Non-pigmented ciliary epithelial cell (primary cell): ENCODE measurements at places on chromosomes 12 and 14.

GRCh38 chr12:22799503-22799902, 174.5 kb downstream of the ETNK1 start:
- no peak for DNase-seq

GRCh38 chr12:6135071-6135470, 10.6 kb upstream of the VWF start:
- DNase-seq: no peak

- no peak for DNase-seq
Measured at GRCh38 chr14:94853920-94854319, 84.0 kb upstream of the GSC start.

DNA sequence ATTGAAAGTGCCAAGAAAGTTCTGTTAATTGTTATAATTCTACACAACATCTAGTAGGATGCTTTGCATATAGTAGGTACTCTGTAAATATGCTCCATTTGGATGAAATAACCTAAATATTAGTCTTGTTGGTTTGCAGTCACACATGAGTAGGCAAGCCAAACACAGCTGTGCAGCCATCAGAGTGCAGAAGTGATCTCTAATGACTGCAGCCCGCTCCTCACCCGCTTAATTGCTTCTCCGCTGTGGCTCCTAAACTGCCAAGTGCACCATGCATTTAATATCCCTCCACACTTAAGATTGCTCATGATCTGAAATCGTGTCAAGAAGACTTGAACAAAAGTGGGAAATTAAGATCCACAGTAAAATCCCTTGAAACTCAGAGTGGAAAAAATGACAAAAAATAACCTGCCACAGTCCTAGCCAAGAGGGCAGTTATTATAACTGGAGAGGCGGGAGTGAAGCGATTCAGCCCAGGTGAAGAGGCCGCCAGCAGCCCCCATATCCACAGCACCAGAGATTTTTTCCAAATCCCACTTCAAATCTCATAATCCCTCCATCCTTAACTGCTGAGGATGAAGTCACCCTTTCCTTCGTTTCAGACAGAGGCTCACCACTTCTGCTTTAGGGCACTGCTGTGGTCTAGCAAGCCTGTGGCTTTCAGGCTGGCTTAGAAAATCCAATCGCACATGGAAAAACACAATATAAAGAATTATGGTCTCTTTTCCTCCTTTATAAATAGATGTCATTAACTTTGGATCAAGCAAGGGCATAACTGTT, 69.5 kb downstream of the TMEM30B start:
- DNase-seq: no peak

DNA sequence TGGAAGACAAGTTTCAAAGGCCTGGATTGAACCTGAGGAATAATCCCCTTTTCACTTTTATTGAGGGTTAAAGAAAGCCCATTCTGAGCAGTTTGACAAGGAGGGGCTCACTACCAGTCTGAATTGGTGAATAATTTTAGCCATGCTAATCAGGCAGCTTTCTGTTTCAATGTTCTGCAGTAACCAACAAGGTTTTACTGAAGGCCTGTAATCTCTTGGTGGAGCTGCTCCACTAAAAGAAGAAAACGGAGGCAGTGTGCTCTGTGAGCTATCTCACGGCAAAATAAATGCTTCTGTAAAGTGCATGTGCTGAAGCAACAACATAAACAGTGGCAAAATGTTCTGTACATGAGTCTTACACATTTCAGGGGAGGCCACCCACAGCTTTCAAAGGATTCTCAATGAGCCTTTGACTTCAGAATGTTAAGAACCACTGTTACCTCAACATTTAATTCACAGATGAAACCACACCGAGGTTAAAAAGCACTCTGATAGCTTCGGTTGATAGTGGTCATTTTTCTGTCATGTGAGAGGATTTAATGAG, 111.2 kb downstream of the LRIG3 start:
- DNase-seq: peak; percentile 13

GRCh38 chr12:67305544-67305943, 36.4 kb downstream of the CAND1 start:
- DNase-seq: no peak

GRCh38 chr14:21095430-21096205, 2.8 kb downstream of the ZNF219 start:
- DNase-seq: no peak

GRCh38 chr12:47276621-47277309, 197.0 kb upstream of the AMIGO2 start:
- no peak for DNase-seq

GRCh38 chr14:76424359-76424758, 48.4 kb downstream of the ESRRB start:
- DNase-seq: no peak

DNA sequence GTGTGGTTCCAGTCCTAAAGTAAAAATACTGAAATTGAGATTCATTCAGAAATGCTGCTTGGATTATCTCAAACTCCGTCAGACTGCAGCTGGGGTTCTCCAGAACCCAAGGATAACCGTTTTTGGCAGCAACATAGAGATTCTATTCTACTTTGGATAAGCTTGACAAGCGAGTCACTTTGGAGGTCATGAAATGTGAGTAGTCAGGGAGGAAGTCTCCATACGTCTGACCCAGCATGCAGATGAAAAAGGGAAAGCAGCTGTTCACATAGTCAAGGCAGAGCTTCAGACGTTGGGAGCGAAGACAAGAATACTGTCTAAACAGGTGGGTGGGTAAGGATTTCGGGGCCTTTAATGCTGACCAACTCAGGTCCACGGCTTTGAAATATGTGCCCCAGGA, 14.9 kb upstream of the HSP90B1 start:
- no peak for DNase-seq
